ENCODE measurements at places on chromosomes 2 and 18. TPM values are rescaled to one million over a fixed set of nuclear protein-coding genes. Genes with fewer than 3 reads are reported as not detected.

Gene GPR35
- 0.27 TPM for polyA plus RNA-seq

Gene TMEM247
- not detected for polyA plus RNA-seq

Gene SPDYA
- 1.2 TPM for polyA plus RNA-seq

Gene ABCG5
- polyA plus RNA-seq: not detected

Gene YPEL5
- polyA plus RNA-seq: 129 TPM

Gene TLX2
- polyA plus RNA-seq: not detected

Gene RALBP1
- polyA plus RNA-seq: 44.7 TPM

DNA sequence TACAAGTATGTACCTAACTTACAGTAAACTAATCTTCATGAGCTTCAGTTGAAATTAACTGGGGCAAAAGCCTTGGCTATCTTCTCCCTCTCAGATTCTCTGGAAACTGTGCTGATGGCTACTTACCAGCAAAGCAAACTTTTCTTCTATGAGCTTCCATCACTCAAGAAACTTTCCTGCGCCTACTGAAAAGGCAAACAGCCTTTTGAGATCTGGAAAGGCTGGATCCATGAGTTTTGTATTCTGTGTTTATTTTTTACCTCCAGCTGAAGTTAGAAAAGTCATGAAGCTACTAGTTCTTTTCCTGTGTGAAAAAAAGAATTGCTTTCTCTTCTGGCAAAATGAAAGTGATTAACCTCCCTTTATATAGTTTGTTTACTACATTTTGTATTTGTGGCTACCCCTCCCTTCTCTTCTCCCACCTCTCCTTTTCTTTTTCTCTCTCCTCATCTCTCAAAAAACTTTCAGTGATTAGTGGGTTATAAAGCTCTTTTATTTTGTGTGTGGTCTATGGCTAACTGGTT lies 49.2 kb upstream of the RNF152 start:
- no peak overlapping the region for H3K27ac ChIP-seq
- no peak for DNase-seq
- no peaks in the 10 kb centered on the region for H3K27me3 ChIP-seq
- no peaks in the 10 kb centered on the region for H3K36me3 ChIP-seq

GRCh38 chr2:237791977-237792727 lies 6.4 kb upstream of the RBM44 start:
- H3K4me1 ChIP-seq: no peaks in the 10 kb centered on the region
- no peak overlapping the region for H3K27ac ChIP-seq
- H3K4me3 ChIP-seq: no peak overlapping the region

DNA sequence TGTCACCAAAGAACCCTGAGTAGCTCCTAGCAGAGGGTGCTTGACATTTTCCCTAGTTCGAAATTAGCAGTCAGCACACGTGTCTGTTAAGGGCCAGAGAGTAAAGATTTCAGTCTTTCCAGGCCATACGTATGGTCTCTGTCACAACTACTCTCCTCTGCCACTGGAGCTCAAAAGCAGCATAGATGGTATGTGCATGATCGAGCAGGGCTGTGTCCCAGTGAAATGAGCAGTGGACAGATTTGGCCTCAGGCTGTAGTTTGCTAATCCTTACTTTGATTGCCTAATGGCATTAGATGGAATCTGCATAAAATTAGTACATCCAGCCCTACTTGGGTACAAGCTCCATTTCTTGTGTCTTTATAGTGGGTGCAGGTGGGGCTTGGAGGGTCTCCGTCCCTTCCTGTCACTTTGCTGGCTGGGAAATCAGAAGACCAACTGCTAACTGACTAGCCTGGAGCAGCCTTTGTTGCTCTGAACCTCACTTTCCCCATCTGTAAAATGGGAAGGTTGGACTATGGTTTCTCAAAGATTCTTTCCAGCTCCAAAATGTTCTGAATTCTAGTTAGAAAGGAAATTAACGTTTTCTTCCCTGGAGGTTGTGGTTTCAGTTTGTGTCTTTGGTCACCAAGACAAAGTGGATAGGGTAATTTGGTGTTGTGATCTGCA lies 108.5 kb downstream of the GLI2 start:
- H3K4me1 ChIP-seq: peaks cover 7% of the 10 kb centered on the region
- no peak overlapping the region for H3K27ac ChIP-seq
- H3K4me3 ChIP-seq: no peak overlapping the region

DNA sequence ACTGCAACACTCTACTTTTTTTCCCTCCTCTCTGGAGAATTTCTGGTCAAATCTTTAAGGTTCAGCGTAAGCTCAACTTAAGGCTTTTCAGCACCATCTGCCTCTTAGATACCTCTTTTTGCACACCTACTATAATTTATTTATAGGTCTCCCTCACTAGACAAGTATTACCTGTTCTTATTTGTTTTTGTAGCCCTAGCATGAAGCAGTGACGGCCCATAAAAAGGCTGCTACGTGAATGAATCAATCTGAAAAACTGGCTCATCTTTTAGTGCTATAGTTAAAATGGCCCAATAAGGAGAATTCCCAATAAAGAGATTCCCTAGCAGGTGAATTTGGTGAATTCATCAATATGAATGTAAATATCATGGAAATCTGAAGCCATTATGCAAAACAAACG lies 6.5 kb downstream of the RNF149 start:
- H3K4me3 ChIP-seq: no peak overlapping the region
- H3K27ac ChIP-seq: no peak overlapping the region
- no peak for DNase-seq
- H3K36me3 ChIP-seq: no peaks in the 10 kb centered on the region
- H3K4me1 ChIP-seq: peaks cover 27% of the 10 kb centered on the region

- DNase-seq: peak; percentile 81
- H3K4me3 ChIP-seq: peak overlapping the region; percentile 39
- no peak overlapping the region for H3K27ac ChIP-seq
- H3K27me3 ChIP-seq: no peaks in the 10 kb centered on the region
Measured at GRCh38 chr18:79525556-79526467, 130.1 kb downstream of the NFATC1 start.

- DNase-seq: no peak
- H3K27ac ChIP-seq: no peak overlapping the region
- no peaks in the 10 kb centered on the region for H3K36me3 ChIP-seq
- H3K4me1 ChIP-seq: peaks cover 10% of the 10 kb centered on the region
Measured at GRCh38 chr2:150258781-150259307, 228.6 kb downstream of the RND3 start.

- H3K27me3 ChIP-seq: no peaks in the 10 kb centered on the region
- no peak for DNase-seq
Measured at GRCh38 chr2:211281430-211282073, 725.2 kb downstream of the CPS1 start.

DNA sequence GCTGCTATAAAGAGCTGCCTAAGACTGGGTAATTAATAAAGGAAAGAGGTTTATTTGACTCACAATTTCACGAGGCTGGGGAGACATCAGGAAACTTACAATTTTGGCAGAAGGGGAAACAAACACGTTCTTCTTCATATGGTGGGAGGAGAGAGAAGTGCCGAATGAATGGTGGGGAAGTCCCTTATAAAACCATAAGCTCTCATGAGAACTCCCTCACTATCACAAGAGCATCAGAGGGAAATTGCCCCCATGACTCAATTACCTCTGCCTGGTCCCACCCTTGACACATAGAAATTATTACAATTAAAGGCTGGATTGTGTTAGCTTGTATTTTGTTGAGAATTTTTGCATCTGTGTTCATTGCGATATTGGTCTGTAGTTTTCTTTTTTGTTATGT lies 460.5 kb upstream of the RAB6C start:
- H3K4me3 ChIP-seq: no peak overlapping the region

- no peaks in the 10 kb centered on the region for H3K27me3 ChIP-seq
- H3K4me1 ChIP-seq: no peaks in the 10 kb centered on the region
- no peak for DNase-seq
- no peak overlapping the region for H3K27ac ChIP-seq
- H3K4me3 ChIP-seq: no peak overlapping the region
Measured at GRCh38 chr2:38991899-38992298, 102.2 kb downstream of the ARHGEF33 start.

DNA sequence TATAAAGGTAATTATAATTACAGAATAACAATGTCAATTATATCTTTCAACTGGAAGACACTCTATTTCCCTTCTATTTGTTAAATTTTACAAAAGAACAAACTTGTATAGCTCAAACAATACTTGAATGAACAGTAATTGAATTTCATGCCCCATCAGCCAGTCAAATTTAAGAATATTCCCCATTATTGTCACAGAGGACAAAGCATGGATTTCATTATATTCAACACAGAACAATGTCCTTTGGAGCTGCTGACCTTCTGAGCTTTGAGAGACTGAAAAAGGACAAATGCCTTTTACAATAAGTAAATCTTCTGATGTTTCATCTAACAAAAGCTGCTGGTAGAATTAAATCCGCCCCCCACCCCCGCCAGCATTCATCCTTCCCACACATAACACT lies 187.5 kb upstream of the MC4R start:
- no peak for DNase-seq
- no peak overlapping the region for H3K27ac ChIP-seq
- no peaks in the 10 kb centered on the region for H3K27me3 ChIP-seq
- H3K4me1 ChIP-seq: no peaks in the 10 kb centered on the region
- no peak overlapping the region for H3K4me3 ChIP-seq

DNA sequence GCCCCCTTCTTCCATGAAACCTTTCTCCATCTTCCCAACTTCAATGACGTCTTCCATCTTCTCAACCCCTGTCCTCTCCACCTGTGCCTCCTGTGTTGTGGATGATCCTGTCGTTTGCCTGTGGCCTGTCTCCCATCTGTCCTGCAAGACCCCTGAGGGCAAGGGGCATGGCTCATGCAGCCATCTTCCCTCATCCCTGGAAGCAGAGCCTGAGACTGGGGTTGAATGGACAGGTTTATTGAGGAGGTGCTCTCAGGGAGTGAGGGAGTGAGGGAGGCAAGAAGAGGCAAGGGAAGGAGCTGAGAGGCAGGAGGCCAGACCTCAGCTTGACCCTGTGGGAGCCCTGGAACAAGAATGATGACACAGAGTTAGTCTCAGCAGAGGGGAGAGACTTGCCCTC lies 7.3 kb downstream of the SPATA3 start:
- no peak for DNase-seq
- no peak overlapping the region for H3K27ac ChIP-seq
- 0 out of 2 replicates have a peak, but pooled peaks cover 3% of the 10 kb centered on the region for H3K4me1 ChIP-seq
- H3K4me3 ChIP-seq: no peak overlapping the region

DNA sequence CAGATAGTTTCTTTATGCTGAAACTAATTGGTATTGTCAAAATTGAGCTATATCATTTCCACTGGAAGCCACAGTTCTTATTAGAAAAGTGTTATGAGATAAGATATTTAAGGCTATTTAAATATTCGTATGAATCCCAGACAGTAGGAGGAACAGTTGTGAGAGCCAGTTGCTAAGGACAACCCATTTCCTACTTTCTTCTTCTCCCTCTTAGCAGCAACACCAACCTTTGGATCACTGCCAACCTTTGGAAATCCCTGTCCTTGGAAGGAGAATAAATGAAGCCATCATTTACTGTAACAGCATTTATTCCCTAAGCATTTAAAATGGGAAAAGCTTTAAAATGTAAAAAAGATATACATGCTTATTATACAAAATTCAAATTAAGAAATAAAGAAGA lies 85.8 kb downstream of the PLCL1 start:
- no peak for DNase-seq
- H3K27ac ChIP-seq: no peak overlapping the region
- no peak overlapping the region for H3K4me3 ChIP-seq
- no peaks in the 10 kb centered on the region for H3K27me3 ChIP-seq
- no peaks in the 10 kb centered on the region for H3K36me3 ChIP-seq

DNA sequence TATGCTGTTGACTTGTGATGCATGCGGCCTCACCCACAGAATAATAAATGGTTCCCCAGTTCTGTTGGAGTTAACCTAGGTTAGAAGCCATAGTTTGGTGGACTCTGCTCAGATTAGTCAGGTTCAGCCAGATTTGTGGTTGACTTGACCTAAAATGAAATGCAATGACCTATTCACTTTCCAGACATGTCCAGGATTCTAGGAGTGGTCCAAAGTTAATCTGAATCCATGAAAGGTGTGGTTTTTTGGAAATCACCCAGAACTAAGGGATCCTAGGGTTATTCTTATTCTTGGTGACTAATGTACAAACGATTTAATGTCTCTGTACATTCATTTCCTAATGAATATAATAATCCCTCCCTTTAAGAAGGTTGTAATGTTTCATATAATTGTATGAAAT lies 88.9 kb upstream of the RBBP8 start:
- peak; percentile 29 for DNase-seq
- H3K4me3 ChIP-seq: no peak overlapping the region

- no peak overlapping the region for H3K27ac ChIP-seq
- H3K36me3 ChIP-seq: no peaks in the 10 kb centered on the region
- peaks cover 14% of the 10 kb centered on the region for H3K4me1 ChIP-seq
- H3K4me3 ChIP-seq: no peak overlapping the region
Measured at GRCh38 chr2:85921659-85922058, 32.9 kb upstream of the ST3GAL5 start.

DNA sequence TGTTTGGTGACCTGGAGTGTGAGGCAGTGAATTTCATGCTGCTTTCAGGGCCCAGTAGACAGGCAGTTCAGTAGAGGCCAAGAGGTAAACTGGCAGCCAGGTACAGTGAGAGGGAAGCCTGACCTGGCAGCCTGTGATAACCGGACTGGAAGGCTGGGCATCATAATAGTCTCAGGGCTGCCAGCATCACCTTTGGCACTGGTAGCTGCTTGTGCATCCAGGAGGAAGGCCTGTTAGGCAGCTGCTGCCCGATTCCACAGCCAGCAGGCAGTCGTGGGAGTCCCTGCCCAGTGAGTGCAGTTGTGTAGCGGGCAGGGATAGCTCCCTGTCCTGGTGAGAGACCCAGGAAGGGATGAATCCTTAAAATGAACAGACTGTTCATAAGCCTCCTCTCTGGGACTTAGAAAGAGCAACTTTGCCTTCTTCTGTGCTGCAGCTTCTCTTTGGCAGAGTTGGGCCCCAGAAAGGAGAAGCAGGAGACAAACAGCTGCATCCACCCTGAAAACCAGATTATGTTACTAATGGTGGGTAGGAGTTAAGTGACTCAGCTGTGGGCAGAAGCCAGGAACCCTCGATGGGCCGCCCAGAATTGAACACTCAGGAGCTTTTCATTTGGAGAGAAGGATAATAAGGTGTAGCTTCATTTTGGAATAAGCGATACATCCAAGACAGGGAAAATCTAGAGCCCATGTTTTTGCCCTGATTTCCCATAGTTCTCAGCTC lies 8.1 kb upstream of the GPBAR1 start:
- peak overlapping the region; percentile 49 for H3K27ac ChIP-seq
- DNase-seq: peak; percentile 71
- no peaks in the 10 kb centered on the region for H3K27me3 ChIP-seq
- no peak overlapping the region for H3K4me3 ChIP-seq

- H3K4me1 ChIP-seq: peaks cover 12% of the 10 kb centered on the region
- peak; percentile 53 for DNase-seq
- H3K27me3 ChIP-seq: no peaks in the 10 kb centered on the region
- H3K27ac ChIP-seq: peak overlapping the region; percentile 32
- no peak overlapping the region for H3K4me3 ChIP-seq
Measured at GRCh38 chr18:9428862-9429661, 46.3 kb upstream of the RALBP1 start.

GRCh38 chr18:12458771-12459170 lies 51.0 kb downstream of the PRELID3A start:
- H3K27me3 ChIP-seq: no peaks in the 10 kb centered on the region
- H3K36me3 ChIP-seq: peaks cover 31% of the 10 kb centered on the region
- no peaks in the 10 kb centered on the region for H3K4me1 ChIP-seq
- DNase-seq: no peak
- no peak overlapping the region for H3K4me3 ChIP-seq
